Kidney glomerular epithelial cell (primary cell): ENCODE measurements at places on chromosomes 11 and 22.

DNA sequence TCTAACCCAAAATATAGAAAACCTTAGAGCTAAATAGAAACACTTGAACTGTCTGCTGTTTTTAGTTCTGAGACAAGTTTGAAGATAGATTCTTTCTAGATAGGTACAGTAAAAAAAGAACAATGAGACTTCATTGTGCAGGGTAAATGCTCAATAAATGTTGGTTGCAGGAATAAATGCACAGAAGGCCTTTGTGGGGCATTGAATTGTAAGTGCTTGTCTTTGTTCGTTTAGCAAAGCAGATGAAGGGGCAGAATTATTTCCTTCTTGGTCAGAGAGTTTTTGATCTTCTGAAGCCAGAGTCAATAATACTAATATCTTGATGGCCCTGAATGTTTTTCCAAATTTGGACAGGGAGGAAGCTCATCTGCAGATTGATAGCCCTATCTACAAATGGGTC, 340.4 kb downstream of the OPCML start:
- no peak for DNase-seq

GRCh38 chr22:25169278-25170031, 30.2 kb upstream of the CRYBB3 start:
- no peak for DNase-seq

GRCh38 chr11:37282367-37282766, 684.3 kb upstream of the RAG2 start:
- no peak for DNase-seq

DNA sequence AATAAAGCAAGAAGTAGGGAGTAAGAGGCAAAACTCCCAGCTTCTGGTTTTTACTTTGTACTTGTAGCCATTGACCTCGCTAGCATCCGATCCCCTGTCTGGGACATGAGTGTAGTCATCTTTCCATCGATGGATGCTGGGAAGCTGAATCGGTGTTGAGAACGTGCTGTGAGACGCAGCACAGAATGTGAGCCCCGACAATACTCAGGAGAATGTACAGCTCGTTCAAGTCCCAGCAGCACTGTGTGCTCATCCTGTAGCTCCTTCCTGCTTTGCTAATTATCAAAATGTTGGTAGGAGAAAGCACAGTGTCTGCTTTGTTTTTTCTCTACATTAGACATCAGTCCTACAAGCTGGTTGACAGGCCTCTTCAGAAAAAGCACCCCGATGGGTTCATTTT, 56.6 kb downstream of the JAM3 start:
- DNase-seq = no peak

- DNase-seq = no peak
These were observed 33.8 kb upstream of the VWA5A start for GRCh38 chr11:124081483-124081882.

DNA sequence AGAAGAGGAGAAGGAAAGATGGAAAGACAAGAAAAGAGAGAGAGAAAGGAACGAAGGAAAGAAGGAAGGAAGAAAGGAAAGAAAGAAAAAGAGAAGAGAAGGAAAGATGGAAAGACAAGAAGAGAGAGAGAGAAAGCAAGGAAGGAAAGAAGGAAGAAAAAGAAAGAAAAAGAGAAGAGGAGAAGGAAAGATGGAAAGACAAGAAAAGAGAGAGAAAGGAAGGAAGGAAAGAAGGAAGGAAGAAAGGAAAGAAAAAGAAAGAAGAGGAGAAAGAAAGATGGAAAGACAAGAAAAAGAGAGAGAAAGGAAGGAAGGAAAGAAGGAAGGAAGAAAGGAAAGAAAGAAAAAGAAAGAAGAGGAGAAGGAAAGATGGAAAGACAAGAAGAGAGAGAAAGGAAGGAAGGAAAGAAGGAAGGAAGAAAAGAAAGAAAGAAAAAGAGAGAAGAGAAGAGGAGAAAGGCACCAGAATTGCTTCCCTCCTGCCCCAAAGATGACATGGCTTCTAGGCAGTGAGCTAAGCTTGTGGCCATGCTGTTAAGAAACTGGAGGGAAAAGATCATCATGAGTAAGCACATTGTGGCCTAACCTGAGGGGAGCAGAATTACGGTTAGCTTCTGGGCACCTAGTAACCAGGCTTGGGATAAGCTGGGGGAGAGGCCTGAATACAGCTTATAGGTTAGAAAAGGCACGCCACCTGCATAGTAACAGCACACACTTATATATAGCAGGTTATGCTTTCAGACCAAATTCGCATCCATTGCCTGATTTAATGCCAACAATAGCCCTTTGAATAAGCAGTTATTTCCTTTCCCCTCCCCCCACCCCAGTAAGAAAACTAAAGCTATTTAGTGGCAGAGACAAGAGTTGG, 2.3 kb upstream of the ST3GAL4 start:
- DNase-seq = peak; percentile 11

DNA sequence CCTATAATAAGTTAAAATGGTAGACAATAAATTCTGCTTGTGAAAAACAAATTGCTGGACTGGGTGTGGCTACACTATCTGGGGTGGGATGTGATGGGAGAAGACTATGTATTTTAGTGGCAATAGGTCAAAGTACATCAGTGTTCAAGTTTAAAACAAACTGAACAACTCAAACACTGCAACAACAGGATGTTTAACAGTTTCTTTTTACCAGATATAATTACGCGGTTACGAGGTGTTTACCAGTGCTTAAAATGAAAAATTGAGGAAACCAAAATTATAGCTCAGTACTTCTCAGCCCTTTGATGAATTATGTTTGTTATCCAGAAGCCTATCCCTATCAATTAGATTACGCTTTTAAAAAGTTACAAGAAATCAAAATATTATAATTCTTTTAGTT, 3.2 kb downstream of the PRDM10 start:
- no peak for DNase-seq

- no peak for DNase-seq
These were observed 144.1 kb downstream of the CTTN start for GRCh38 chr11:70542406-70542805.

DNA sequence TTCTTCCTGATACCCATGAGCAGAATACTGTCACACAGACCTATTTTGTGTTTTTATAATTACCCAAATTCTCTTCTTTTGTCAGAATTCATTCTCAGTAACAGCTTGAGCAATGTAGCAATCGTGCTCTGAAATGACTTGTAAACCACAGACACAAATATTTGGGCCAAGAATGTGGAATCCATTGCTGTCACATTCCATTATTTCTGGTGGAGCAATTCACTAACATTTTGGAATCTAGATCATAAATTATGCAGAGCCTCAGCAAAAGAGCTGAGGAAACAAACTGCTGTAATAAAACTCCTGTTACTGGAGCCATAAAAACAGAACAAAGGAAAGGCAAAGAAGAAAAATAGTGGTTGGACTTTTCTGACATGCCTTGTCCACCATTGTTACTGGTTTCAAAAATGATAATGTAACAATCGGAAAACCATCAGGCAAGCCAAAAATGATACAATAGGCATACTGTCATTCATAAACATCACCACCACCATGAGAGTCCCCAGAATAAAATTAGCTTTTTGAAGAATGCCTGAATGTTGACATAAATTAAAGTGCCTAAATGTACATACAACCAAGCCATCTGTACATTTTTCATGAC, 223.4 kb upstream of the PITPNB start:
- peak; percentile 76 for DNase-seq

DNA sequence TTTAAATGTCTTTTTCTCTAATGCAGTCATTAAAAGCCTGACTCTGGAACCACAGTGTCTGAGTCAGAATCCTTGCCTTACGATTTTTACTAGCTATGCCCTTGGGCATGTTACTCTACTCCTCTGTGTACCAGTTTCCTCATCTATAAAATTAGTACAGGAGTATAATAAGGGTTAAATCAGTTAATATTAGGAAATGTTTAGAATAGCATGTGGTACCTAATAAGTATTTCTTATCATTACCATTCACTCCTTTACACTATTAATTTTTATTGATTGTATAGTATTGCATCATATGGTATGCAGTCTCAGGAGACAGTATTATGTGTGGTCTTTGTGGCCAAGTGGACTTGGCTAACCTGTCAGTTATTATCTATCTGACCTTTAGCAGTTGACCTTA, 68.2 kb downstream of the METTL15 start:
- DNase-seq = no peak

DNA sequence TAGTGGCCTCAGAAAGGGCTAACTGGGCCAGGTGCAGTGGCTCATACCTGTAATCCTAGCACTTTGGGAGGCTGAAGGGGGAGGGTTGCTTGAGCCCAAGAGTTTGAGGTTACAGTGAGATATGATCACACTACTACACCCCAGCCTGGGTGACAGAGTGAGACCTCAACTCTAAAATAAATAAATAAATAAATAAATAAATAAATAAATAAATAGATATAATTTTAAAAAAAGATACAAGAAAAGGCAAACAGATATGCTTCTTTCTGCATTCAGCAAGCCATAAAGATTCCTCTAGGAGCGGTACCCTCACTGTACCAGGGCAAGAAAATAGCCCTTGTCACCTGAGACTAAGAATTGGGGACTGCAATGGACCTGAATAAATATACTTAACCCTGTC, 1.3 kb upstream of the RSPH14 start:
- DNase-seq = no peak

GRCh38 chr22:42994917-42995562, 19.9 kb downstream of the PACSIN2 start:
- peak; percentile 86 for DNase-seq

DNA sequence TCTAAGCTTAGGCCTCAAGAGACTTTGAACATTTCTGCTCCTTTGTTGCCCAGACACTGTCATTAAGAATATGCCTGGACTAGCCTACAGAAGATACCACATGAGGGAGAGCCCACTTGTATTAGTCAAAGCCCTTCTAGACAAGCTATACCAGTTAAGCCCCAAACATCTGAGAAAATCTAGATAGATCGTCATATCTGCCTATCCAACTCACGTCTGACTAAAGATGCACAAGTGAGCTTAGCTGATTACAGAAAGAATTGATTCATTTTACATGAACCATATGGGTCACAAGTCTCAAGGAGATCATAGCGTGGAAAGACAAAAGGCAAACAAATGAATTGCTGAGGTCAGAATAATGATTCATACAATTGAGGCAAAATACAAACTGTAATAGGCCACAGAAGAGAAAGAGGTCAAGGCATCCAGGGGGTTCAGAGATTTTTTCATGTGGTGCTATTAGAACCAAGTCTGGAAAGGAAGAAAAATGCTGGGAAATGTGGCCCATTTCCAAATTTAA, 1155.5 kb upstream of the TENM4 start:
- no peak for DNase-seq

DNA sequence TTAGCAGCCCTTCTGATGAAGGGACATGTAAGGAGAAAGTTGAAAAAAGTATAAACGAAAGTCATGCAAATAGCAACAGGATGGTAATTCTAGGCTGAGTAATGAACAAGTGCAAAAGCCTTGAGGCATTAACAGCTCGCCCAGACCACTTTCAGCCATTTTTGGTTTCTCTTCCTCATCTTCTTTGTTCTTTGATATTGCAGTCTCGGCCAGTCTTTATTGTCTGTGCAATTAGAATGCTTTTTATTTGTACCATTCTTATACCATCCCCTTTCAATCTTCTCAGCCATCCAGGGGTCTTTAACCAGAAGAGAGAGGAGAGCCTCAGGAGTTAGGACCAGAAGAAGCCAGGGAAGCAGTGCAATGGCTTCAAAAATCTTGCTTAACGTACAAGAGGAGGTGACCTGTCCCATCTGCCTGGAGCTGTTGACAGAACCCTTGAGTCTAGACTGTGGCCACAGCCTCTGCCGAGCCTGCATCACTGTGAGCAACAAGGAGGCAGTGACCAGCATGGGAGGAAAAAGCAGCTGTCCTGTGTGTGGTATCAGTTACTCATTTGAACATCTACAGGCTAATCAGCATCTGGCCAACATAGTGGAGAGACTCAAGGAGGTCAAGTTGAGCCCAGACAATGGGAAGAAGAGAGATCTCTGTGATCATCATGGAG, 7.3 kb downstream of the TRIM34 start:
- no peak for DNase-seq

DNA sequence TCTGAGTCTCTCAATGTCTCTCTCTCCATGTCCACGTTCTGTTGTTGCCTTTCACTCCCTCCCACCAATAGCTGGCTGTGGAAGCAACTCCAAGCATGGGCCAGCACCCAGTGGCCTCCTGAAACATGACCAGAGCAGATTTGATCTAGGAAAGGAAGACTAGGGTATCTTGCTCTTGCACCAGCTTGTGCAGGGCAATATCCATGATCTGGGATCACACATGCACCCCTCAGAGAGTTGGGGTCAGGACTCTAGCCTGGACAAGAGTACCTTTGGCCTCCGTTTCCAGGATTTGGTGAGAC, 34.5 kb upstream of the RIC3 start:
- no peak for DNase-seq

DNA sequence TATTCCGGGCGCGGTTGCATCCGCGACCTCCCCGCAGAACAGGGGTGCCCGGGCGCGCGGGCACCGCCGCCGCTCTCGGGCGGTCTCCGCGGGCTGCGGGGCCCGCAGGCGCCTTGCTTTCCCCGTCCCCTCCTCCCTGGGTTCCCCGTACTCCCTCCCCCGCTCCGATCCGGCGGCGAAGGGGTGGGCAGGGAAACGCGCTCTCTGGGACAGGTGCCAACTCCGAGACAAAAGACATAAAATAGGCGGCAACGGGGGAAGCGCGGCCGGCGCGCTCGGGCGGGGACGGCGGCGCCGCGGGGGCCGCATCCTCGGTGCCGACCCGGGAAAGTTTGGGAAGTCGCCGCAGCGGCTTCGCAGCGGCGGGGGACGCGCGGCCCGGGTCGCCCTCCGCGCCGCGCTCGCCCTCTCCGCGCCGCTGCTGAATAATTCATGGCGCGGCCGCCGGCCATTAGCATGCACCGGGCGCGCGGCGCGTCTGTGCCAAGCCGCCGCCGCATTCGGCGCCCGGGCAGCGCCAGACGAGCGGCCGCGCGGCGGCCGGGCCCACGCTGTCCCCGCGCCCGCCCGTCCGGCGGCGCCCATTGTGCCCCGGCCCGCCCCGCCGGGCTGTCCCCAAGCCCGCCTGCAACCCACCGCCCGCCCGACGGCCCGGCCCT, 78.7 kb upstream of the PPARA start:
- DNase-seq = peak; percentile 72

DNA sequence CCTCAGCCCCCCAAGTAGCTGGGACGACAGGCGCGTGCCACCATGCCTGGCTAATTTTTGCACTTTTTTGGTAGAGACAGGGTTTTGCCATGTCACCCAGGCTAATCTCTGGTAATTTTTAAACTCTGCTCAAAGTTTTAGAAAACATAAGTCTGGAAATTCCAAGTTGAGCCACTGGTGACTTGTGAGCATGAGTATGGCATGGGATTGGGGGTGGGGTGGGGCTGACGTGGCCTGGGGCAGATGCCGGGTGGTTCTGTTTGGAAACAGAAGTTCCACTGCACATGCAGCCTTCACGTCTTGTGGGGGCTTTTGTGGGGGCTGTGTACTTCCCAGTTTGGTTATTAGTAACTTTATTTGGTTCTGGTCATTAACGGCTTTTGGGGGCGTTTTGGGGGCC, 67.3 kb downstream of the PTPRJ start:
- peak; percentile 26 for DNase-seq

- peak; percentile 31 for DNase-seq
These were observed 33.4 kb downstream of the PGR start for GRCh38 chr11:101096036-101096704.

- no peak for DNase-seq
These were observed 43.5 kb upstream of the SLC5A12 start for GRCh38 chr11:26765323-26765722.
